MM.1S (cell line): ENCODE measurements at places on chromosomes 2 and 18.

GRCh38 chr2:223829128-223829527 is 8.3 kb downstream of the AP1S3 start:
- DNase-seq = no peak

DNA sequence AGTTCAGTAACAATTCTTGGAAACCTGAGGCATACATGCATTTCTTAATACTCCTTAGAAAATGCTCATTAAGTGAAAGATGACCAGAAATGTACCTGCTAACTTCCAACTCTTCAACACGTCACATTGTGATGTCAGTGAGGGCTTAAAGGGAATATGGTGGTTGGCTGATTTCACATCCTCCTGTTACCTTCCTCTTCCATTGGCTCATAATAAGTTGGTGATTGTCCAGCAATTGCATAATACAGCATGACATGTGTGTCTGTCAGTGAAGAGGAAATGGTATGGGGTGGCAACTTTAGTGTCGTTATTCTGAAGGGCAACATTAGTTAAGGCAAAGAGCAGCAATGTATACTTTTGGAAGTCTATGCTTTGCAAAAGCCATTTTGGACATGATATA is 26.0 kb downstream of the PLEK start:
- DNase-seq = no peak

DNA sequence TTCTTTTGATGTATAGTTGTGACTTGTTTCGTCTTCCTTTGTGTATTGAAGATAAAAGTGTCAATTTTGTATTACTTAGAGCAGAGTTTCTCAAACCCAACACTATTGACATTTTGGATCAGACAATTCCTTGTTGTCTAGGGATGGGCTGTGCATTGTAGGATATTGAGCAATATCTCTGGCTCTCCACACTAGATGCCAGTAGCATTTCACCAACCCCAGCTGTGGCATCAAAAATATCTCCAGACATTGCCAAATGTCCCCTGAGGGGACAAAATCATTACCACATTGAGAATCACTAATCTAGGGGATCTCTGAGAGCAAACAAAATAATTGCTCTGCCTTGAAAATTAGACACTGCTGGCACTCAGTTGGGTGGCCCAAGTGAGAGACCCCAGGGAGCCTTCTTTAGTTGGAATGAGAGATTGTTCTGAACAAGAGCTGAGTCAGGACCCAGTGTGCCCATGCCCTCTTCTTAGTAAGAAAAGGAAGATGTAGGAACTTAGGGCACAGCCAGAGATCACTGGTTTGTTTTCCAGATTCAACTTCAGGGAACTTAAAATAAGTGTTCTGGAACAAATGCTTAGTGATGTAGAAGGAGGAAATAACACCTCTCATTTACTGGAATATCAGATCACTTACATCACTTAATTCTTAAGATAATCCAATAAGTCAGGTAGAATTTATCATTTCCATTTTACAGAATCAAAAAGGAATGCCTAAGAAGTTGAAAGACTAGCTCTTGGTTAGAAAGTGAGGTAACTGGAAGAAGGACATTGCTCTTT is 466.6 kb upstream of the TNP1 start:
- no peak for DNase-seq

- no peak for DNase-seq
Observed at GRCh38 chr2:186636800-186637496, 47.1 kb downstream of the ITGAV start.

GRCh38 chr2:237181844-237182243 is 96.2 kb downstream of the COPS8 start:
- DNase-seq = no peak

GRCh38 chr2:6441800-6442199 is 423.9 kb downstream of the CMPK2 start:
- DNase-seq = no peak

DNA sequence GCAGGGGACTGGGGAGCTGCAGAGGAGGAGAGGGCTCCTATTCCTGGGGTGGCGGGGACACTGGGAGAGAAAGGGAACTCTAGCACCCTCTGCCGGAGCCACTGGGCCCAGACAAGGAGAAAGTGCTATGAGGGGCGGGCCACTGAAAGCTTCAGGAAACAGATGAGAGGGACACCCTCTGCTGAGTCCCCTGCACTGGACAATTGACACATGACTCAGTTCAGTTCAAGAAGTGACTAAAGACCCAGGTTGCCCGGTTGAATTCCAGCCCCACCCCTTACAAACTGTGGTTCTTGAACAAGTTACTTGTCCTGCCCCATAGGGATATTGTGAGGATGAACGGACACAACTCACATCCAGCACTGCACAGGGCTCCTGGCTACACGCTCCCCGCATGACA is 5.0 kb downstream of the RUFY4 start:
- peak; percentile 27 for DNase-seq

DNA sequence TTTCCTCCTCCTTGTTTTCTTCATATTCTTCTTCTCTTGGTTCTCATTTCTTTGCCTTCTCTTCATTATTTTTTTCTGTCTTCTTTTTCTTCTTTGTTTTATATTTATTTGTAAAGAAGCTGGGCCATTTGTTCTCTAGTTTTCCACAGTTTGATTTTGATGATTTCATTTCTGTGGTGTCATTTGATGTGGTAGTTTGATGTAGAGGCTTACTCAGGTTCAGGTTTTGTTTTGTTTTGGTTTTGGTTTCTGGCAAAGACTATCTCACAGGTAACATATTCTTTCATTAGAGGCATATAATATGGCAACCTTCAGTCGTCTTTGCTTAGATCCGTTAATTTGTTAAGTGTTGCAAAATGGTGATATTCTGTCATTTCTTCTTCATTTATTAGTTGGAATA is 75.3 kb downstream of the BABAM2 start:
- DNase-seq = peak; percentile 58

GRCh38 chr18:54671291-54671881 is 80.3 kb downstream of the DYNAP start:
- peak; percentile 35 for DNase-seq

GRCh38 chr18:79485788-79486355 is 90.1 kb downstream of the NFATC1 start:
- no peak for DNase-seq

DNA sequence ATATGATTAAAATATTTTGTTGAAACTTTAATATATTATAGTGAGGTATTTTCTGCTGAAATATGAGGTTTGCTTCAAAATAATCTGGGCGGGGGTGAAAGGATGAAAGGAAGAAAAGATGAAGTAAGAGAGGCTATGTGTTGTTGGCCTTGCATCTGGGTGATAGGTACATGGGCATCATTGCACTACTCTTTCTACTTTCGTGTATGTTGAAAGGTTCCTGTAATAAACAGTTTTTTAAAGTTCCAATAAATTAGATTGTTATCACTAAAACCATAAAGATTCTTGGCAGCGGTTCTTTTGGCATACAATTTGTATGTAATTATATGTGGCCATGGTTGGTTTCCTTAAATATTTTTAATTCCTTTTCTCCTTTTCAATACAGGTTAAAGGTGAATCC is 23.6 kb upstream of the MSH2 start:
- no peak for DNase-seq

DNA sequence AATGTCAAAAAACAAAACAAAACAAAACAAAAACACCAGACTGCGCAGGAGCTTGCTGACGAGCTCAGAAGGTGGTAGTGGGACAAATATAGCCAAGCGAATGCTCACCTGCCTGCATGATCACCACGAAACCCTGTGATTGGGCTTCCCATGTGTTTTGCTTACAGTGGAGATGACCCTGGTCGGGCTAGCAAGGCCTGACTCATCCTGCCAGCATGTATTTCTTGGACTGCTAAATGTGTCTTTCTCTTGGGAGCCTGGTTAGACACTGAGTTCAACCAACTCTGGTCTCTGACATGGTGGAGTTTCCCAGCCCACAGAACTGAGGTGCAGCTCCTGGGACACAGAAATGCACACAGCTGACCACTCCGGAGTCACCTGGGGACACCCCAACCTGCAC is 30.7 kb upstream of the DUSP2 start:
- DNase-seq = no peak

- no peak for DNase-seq
Observed at GRCh38 chr2:62465741-62466502, 40.1 kb downstream of the TMEM17 start.

DNA sequence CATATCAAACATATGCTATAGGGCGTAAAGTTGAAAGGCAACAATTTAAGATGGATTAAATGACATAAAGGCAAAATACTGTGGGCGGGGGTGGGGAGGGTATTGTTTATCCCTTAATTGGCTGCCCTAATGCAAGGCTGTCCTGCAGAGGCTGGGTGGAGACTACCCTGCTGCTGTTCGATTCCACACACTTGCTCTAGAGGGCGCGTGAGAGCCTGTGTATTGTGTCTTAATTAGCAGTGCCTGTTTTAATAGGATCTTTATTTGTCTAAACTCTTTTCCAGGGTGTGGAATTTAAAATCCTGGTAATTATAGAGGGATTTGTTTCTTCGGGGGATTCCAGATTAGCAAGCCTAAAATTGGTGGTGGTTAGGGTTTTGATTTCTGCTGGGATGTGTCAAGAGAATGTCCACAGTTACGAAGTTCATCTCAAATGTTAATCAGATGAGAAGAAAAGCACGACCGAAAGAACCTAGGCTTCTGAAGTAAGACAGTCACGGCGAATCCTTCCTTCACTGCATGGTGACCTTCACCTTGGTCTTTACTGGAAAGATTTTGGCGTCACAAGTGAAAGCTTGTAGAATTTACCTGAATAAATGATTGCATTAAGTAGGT is 103.5 kb upstream of the MAP3K20 start:
- DNase-seq = peak; percentile 53

- DNase-seq = no peak
Observed at GRCh38 chr2:1665761-1666505, 78.4 kb downstream of the PXDN start.

- DNase-seq = no peak
Observed at GRCh38 chr2:52141076-52141475, 1109.1 kb upstream of the NRXN1 start.

- DNase-seq = no peak
Observed at GRCh38 chr2:72576459-72576858, 249.4 kb downstream of the EXOC6B start.

GRCh38 chr2:233795735-233796171 is 17.6 kb downstream of the MROH2A start:
- DNase-seq = no peak

- DNase-seq = no peak
Observed at GRCh38 chr18:76451396-76452331, 43.4 kb downstream of the ZNF516 start.

- no peak for DNase-seq
Observed at GRCh38 chr18:50372743-50373142, 2.1 kb upstream of the SKA1 start.

DNA sequence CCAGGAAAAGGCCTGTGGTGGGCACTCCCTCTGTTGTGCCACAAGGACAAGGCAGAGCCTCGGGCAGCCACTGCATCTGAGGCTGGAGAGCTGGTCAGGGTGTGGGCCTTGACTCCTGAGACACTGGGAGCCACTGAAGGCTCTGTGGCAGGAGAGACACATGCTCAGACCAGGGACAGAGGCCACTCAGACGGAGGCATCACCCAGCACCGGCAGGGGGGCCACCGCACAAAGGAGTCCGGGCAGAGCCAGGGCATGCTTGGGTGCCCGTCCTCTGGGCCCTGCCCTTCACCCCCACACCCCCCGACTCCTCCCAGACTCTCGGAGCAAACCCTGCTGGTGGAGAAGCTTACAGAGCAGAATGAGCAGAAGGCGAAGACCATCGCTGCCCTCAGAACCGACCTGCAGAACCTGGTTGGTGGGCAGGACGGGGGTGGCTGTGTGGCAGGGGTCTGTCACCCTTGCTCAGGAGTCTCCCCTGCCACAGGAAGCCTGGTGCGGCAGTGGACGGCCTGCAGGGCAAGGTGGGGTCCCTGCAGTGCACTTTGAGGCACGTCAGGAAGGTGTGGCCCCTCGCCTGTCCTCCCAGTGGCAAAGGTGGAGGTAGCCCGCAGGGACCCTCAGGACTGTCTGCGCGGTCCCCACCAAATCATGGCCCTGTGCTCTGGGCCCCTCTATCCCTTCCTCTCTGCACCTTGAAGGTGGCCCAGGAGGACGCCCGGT is 26.0 kb downstream of the CROCC2 start:
- no peak for DNase-seq

- peak; percentile 78 for DNase-seq
Observed at GRCh38 chr2:197515315-197515738, 539 bp upstream of the MOB4 start.

GRCh38 chr2:17538844-17539554 is 1.5 kb upstream of the VSNL1 start:
- peak; percentile 59 for DNase-seq

DNA sequence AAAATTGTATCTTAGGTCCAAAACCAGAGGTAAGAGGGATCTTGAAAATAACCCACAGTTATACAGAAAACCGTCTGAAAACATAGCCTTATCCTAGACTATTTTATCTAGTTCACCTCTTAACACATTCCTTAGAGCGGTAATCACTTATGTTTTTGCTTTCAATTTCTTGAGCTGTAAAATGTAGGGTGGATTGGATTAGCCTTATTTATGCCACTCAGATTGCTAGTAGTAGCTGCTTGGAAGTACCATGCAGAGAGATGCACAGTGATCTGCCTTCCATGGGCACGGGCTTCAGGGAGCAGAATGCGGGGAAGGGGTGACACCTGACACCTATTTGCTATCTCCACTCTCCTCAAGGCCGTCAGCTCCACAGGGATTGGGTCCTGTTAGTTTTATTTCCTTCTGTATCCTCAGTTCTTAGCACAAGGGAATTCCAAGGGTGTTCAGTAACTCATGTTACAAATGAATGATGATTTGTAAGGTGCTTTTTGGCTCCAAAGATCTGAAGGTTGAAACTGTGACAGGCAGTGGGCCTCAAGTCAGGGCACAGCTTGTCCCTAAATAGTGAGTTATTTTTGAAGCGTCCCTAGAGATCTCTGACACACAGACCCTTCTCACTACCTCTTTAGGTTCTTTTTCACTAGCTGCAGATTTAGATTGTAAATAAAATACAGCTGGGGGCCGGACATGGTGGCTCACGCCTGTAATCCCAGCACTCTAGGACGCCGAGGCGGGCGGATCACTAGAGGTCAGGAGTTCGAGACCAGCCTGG is 64.0 kb upstream of the PMAIP1 start:
- DNase-seq = no peak

DNA sequence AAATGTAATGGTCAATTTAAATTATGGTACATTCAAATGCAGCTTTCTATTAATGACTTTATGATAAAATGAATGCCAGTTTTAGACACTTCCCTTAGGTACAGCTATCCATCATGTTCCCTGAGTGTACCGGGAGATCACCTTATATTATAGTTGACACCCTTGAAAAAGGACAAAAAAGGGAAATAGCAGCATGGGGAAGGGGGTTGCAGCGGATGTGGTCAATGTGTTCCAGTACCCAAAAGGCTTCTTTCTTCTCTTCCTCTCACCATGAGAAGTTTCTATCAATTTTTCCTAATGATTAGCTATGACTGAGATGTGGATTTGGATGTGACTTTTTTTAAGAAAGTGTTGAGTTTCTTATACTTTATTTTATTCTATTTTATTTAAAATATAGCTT is 154.4 kb downstream of the CCDC85A start:
- DNase-seq = no peak

GRCh38 chr2:179467111-179467510 is 202.5 kb upstream of the SESTD1 start:
- DNase-seq = no peak

- no peak for DNase-seq
Observed at GRCh38 chr2:108224022-108224421, 15.7 kb upstream of the SULT1C3 start.

- no peak for DNase-seq
Observed at GRCh38 chr18:34807106-34807796, 97.2 kb downstream of the DTNA start.

GRCh38 chr2:230230087-230230486 is 4.6 kb downstream of the SP140 start:
- no peak for DNase-seq

GRCh38 chr2:127429844-127430425 is 11.7 kb downstream of the PROC start:
- no peak for DNase-seq

- no peak for DNase-seq
Observed at GRCh38 chr18:46401486-46402070, 255.4 kb downstream of the LOXHD1 start.
